ENCODE measurements at places on chromosomes 5 and 9. TPM values are rescaled to one million over a fixed set of nuclear protein-coding genes. Genes with fewer than 3 reads are reported as not detected.

DNA sequence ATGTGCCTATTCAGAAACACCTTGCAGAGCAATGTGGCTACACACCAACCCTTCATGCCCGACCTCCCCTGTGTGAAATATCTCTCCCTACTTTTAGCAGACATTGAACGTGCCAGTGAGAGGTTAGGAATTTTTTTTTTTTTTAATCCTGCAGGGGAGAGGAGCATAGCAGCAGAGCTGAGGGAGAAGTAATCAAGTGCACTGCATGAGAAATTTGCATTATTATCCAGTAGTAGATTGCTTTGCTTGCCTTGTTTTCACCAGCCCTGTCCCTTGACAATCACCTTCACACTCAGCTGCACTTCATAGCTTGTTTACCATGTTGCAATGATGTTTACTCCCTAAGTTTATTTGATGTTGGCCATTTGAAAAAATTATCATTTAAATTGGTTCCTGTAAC is 489.6 kb upstream of the ZNF608 start:
- no peaks in the 10 kb centered on the region for H3K4me1 ChIP-seq
- no peaks in the 10 kb centered on the region for H3K36me3 ChIP-seq
- H3K27me3 ChIP-seq: no peaks in the 10 kb centered on the region
- peak; percentile 21 for DNase-seq
- no peak overlapping the region for H3K4me3 ChIP-seq

DNA sequence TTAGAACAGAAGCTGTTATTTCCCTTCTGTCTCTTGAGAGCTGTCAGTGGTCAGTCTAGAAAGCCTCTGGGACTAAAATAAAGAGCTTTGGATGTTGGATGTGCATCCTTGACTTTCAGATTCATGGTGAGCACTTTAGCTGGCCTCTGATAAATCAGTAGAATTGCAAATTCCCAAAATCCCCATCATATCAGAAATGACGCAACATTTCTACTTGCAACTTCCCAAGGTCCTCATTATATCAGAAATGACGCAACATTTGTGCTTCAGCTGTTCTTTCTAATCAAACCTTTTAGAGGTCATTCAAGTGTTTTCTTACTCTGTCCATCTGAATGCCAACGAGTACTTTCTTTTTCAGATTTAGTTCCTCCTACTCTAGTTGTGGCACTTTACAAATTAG is 167.3 kb upstream of the MOCS2 start:
- H3K4me1 ChIP-seq: no peaks in the 10 kb centered on the region
- no peaks in the 10 kb centered on the region for H3K36me3 ChIP-seq
- no peaks in the 10 kb centered on the region for H3K27me3 ChIP-seq

DNA sequence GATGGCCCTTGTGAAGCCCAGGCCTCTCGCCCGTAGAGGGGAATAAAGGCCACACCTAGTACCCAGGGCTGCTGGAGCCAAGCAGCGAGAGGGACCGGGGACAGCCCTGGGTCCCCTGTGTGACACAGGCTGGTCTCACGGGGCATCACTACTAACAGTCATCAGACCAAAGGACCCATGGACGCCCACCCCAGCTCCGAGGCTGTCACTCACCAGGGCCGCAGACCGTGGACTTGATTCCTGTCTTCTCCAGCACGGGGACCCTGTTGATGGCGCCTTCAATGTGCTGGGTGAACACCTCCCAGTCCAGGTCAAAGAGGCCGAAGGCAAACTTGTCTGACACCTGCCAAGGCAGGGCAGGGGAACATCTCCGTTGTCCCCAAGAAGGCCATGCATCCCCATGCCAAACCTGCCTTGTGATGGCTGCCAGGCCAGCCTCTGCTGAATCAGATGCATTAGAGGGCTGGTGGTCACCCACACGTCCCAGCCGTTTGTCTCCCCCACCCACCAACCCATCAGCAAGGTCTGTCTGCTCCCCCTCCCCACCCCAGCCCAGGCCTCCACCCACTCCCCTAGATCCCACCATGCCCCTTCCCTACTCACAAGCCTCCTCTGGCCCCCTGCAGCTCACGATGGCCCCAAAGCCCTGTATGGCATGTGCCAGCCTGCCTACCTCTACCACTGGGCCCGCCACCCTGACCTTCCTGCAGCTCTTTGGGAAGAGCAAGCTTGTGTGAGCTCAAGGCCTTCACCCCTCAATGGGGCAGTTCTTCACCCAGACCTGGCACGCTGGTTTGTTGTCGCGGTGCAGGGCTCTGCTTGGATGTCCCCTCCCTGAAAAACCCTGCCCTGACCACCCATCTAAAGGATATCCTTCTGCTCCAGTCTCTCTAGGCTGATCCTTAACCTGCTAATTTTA is 20.8 kb downstream of the SARDH start:
- H3K4me1 ChIP-seq: peaks cover 15% of the 10 kb centered on the region
- no peak for DNase-seq
- H3K36me3 ChIP-seq: no peaks in the 10 kb centered on the region
- no peak overlapping the region for H3K27ac ChIP-seq
- H3K27me3 ChIP-seq: no peaks in the 10 kb centered on the region

DNA sequence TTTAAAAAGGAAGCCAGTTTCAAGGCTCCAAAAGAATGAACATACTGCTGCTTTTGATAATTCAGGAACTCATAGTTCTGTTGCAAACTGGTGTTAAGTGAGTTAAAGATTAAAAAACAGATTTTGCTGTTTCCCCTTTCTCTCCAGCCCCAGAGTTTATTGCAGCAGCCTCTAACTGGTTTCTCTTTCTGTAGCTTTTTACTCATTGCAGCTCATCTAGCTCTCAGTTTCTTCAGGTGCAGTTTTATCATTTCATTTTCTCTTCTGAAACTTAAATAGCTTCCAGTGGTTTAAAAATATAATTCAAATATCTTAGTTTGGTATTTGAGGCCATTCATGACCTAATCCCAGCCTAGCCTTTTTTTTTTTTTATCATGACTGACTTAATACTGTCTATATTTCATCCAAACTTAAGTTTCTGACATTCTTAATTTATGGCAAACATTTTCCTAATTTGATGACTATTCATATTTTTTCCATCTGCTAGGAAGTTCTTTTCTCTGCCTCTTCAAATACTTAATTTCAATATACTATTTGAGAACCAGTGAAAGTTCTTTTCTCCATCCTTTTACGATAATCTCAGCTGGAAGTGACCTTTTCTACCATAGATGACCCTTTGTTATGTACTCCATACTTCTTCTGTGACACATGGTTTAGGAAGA is 252.7 kb upstream of the GRIA1 start:
- no peaks in the 10 kb centered on the region for H3K36me3 ChIP-seq
- no peaks in the 10 kb centered on the region for H3K4me1 ChIP-seq
- DNase-seq: no peak
- no peak overlapping the region for H3K27ac ChIP-seq
- H3K4me3 ChIP-seq: no peak overlapping the region

The APBA1 gene
- total RNA-seq: 5.1 TPM

Data from kidney (tissue), 22 donors.